ENCODE measurements at places on chromosomes 12 and 14. TPM values are rescaled to one million over a fixed set of nuclear protein-coding genes. Genes with fewer than 3 reads are reported as not detected.

TAS2R43 gene
- total RNA-seq: 0.76 TPM

ZNF219 gene
- total RNA-seq: 8.3 TPM

INHBE gene
- 0.22 TPM for total RNA-seq

TRHDE gene
- not detected for total RNA-seq

ANKS1B gene
- total RNA-seq: 2.8 TPM

NPFF gene
- total RNA-seq: 0.44 TPM

NRIP2 gene
- not detected for total RNA-seq

RNASE1 gene
- total RNA-seq: not detected

OS9 gene
- 99.6 TPM for total RNA-seq

HOXC6 gene
- total RNA-seq: not detected

BCL2L2 gene
- 4.1 TPM for total RNA-seq

Data from activated T-helper 1 cell treated with anti-CD3 and anti-CD28 coated beads, Interleukin-12 subunit alpha, Interleukin-12 subunit beta, Interleukin-2, Interleukin-4 antibody, amounts not matched to agents 30 ng/mL and 10 ng/mL and 1 ng/mL, durations not matched to agents 14 hours and 24 hours and 36 hours (primary cell).